Substantia nigra (tissue), 51 donors: ENCODE measurements at places on chromosomes 7 and 10.

GRCh38 chr10:47332946-47333345 is 10.7 kb downstream of the GDF2 start:
- no peak for DNase-seq

GRCh38 chr10:6781133-6781770 is 201.2 kb upstream of the PRKCQ start:
- no peak for DNase-seq

DNA sequence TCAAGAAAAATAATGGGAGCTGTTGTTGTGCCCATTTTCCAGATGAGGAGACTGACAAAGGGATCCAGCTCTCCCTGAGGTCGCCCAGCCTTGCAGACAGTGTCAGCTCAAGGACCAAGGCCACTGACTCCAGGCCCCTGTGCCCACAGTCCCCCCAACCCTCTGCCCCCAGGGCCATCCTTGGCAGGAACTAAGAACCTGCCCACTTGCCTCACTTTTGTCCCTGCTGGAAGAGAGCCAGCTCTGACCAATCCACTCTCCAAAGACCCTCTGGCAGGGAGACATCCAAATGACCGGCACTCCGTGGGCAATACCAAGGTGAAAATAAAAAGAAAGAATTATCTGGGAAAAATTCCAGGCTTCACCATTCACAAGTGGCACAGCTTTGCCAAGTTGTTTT is 101.3 kb downstream of the TCERG1L start:
- DNase-seq: no peak

DNA sequence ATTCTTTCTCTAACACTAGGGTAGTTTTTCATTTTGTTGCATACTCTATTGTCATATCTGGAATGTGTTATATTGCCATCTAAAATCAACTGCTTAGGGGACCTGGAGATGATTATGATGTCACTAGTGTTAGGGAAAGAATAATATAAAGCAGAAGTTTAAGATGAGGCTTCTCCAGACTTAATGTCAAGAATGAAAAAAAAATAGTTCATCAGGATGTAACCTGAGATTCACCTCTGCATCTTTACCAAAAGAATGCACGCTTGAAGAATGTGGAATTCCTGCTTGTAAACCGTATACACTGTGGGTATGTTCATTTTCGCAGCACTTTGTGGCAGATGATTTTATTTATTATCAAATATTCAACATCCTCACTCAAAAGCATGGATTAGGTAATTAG is 184.6 kb downstream of the ST7 start:
- DNase-seq: no peak

- DNase-seq: no peak
Measured at GRCh38 chr7:35313575-35313974, 59.7 kb upstream of the TBX20 start.

GRCh38 chr7:22551768-22552513 is 52.0 kb upstream of the STEAP1B start:
- no peak for DNase-seq

- DNase-seq: no peak
Measured at GRCh38 chr7:127536741-127537140, 48.7 kb downstream of the GCC1 start.

DNA sequence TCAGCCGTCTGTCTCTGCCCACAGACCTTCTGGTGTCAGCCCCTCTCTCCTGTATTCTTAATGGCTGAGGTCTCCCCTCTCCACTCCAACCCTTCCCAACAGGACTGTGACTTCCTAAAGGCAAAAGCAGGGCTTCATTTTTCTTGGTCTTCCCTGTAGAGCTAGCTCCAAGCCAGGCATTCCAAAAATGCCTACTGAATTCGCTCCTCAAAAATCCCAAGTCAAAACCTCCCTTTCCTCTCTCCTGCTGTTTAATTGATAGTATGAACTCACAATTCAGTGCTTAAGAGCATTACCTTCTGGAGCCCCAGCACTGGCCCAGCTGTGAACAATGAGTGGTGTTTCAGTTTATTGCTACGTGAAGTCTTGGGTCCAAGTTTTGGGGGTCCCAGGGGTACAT is 628.4 kb downstream of the PARD3 start:
- DNase-seq: no peak

DNA sequence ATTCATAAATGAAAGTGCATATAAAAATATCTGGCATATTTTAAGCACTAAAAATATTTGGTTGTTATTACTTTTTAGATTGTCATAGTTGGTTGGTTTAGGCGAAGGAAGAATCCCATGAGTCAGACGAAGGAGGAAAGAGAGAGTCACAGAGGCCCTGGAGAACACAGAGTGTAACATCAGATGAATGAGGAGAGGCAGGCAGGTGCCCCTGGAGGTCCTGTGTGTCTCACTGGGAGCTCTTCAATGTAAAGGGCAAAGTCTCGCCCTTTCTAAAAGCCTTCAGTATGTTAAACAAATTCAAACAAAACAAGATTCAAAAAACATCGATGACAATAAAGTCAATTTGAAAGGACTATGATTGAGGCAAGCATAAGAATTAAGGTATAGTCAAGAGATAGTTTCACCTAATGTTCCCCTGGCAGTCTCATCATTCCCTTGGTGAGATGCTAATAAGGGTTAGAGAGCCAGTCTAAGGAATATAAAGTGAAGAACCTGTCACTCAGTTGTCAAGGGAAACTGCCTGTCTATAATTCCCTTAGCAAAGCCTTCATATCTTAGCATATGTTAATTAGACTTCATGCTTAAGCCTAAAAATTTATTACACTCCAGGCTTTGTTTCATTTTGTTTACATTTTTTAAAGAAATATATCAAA is 194.3 kb downstream of the TPK1 start:
- DNase-seq: no peak

DNA sequence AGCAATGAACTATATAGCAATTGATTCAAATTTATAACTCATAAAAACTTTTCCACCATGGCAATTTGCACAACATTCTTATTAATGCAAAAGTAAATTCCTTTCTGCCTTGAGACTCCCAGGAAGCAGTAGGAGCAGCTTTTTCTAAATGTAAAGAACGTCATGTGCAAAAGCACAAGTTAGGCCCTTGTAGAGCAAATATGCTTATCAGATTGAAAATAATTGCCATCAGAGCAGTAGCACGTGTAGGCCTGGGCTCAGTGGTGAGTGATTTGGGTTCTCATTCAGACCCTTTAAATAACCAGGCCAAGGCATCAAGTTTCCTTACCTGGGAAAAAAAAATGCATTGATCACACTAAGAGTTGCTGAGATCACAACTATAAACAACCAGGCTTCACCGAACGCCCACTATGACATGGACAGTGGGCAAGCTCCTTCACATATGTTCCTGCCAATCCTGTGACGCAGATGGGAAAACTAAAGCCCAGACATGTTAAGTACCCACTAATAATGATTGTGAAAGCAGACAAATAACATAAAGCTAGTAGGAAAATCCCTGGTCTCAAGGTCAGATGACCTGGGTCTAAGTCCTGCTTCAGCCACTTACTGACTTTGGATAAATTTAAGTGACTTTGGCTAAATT is 22.1 kb upstream of the SAR1A start:
- no peak for DNase-seq

DNA sequence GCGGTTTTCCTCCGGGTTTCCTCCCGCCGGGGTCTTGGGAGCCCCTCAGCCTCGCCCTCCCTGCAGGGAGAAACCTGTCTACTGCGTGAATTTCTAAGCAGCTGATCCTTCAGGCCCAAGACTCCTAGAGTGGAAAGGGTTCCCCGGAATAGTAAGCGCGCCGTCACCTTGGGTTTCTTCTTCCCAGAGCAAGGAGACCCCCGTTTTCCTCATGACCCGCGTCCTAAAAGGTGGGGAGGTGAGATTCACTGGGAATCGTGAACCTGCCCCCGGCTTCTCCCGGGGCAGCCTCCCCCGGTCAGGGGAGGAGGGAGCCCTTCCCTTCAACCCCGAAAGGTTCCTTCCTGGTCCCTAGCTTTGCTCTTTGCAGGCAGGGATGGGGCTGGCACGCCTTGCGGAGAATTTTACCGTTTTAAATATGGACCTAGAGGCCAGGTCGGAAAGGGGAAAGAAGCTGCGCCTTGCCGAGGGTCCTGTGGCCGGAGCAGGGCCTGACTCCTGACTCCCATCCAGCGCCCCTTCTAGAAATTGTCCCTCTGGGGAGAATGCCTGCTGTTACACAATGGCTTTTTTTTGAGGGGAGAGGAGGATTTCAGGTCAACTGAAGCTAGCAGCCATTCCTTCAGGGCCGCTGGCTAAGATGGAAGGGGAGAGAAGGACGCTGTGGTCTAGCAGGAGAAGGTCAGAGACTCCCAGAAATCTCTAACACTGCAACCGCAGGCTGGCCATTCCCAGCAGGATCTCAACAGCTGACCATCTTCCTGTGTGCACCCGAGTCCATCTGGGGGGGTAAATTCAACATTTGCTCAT is 11.6 kb upstream of the MNX1 start:
- no peak for DNase-seq
